ENCODE measurements at places on chromosomes 7 and 10. TPM values are rescaled to one million over a fixed set of nuclear protein-coding genes. Genes with fewer than 3 reads are reported as not detected.

LEP gene
- 0.09 TPM for polyA plus RNA-seq

GRID2IP gene
- polyA plus RNA-seq, result 0.12 TPM

TMEM213 gene
- polyA plus RNA-seq, result 0.04 TPM

TMEM270 gene
- not detected for polyA plus RNA-seq

RNF148 gene
- 0.12 TPM for polyA plus RNA-seq

INHBA gene
- polyA plus RNA-seq, result 9.0 TPM

FAM25C gene
- not detected for polyA plus RNA-seq

GIMAP6 gene
- 17.5 TPM for polyA plus RNA-seq

ZNF467 gene
- 6.1 TPM for polyA plus RNA-seq

UCN3 gene
- not detected for polyA plus RNA-seq

NUB1 gene
- polyA plus RNA-seq, result 33.4 TPM

CYP26A1 gene
- 0.11 TPM for polyA plus RNA-seq

NEUROG3 gene
- polyA plus RNA-seq, result not detected

CLDN3 gene
- 0.29 TPM for polyA plus RNA-seq

EGR2 gene
- polyA plus RNA-seq, result 8.5 TPM

All from muscle of back (tissue), 13 donors.